Stimulated activated CD8-positive, alpha-beta memory T cell treated with anti-CD3 and anti-CD28 coated beads, Interleukin-2, amount 100 ng/mL, for 48 hours (primary cell): ENCODE measurements at places on chromosomes 5 and 9.

DNA sequence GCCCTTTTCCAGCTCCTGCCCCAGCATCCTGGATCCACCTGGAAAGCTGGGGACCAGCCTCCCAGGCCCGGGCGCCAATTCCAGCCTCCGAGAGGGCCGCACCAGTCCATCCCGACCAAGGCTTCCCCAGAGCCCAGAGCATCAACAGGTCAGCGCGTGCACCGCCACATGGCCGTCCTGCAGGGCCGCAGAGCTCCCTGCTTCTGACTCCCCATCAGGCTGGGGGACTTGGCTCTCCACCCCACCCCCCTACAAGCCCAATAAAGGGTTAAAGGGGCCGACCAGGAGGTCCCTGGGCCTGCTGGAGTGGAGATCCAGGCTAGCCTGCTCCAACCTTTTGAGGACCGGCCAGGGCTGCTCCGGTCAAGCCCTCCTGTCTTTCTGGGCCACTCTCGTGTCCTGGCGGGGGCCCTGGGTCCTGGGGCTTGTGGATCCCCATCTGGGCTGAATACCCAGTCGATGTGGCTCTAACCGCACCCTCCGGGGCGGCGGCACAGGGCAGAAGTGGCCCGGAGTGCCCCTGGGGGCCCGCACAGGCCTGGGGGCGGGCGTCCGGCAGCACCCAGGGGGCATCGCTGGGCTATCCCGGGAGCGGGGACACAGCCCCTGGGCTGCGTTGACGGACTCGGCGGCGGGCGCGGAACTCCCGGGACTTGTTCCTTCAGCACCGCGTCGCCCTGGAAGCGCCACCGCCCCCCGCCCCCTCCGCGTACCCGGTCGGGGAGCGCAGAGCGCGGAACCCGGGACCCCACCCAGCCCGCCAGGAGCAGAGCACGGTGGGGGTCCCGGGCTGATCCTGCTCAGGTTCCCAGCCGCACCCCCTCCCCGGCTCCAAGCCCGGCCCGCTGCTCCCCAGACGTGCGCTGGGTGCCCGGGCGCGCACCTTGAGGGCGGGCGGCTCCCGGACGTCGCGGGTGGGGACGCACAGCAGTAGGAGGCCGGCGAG is 590 bp downstream of the ENTPD2 start:
- no peak for DNase-seq

DNA sequence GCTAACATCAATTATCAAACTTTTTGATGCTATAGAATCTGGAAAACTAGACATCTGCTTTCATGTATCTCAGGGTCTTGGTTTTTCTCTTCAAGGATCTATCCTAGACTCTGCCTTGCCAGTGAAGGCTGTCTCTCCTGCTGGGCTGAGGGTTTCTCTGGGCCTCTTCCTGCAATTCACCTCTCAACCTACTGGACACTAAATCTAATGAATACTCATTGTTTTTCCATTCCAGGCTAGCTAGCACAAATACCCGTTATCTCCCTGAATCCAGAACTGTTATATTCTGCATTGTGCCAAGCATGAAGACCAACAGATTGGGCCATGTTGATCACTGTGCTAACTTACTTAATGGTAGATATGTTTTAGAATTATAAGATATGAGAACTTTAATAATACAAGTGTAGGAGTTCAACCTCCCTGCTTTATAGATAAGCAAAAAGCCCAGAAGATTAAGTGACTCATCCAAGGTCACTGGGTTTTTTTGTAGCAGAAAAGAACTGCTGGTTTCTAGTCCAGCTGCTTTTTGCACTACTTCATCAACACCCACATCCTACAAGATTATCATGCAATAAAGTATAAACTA is 56.5 kb upstream of the RNF38 start:
- DNase-seq = no peak

DNA sequence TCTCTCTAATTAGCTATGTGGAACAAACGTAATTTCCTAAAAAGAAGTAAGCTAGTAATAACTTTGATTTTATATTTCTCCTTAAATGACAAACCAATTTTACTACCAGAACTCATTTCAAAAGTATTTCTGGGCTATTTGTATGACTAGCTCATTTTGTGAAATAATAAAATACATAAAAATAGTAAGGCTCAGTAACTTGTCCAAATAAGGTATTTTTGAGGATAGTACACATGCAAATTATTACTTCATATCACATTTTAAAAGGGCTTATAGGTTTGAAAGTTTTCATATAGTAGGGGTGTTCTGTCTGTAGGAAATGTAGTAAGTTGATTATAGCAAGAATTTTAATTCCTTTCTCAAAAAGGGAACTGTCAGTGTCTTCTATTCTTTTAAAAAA is 26.5 kb downstream of the C9orf85 start:
- no peak for DNase-seq

DNA sequence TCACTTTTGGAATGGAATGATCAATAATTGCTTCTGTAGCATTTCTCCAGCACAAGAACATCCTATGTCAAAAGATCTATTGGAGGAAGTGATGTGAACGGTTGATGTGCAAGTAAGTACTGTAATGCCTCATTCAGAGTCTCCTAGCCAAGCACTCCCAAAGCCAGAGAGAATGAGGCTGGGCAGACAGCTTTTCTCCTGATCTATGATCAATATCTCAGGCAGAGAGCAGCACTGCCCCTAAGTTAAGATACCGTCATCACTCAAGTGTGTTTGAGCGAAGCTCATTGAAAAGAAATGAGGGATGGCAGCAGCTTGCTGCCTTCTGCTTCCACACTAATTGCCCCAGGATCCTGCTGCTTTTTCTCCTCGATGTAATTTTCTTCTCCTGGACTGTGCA is 324.1 kb upstream of the GRAMD2B start:
- DNase-seq = no peak

GRCh38 chr9:12497790-12498189 is 195.4 kb upstream of the TYRP1 start:
- DNase-seq = no peak

DNA sequence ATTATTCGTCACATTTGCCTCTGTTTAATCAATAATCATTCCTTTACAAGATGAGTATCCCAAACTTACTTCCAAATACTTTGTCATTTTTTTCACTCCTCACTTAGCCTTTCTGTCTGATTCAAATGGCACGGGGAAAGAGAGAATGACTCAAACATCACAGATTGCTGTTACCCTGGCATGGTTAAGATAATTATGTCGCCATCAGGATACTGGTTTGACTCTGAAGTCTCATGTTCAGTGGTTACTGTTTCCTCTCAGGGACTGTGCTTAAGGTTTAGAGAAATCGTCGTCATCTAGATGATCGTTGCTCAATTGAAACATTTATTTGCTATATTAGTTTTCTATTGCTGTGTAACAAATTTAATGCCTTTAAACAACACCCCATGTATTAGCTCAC is 45.2 kb upstream of the RAD23B start:
- no peak for DNase-seq

GRCh38 chr9:115650768-115651167 is 502.8 kb upstream of the PAPPA start:
- DNase-seq = no peak

- DNase-seq = no peak
These were observed 283.2 kb downstream of the SH3GL2 start for GRCh38 chr9:17862101-17862500.

- no peak for DNase-seq
These were observed 66.5 kb upstream of the TLX3 start for GRCh38 chr5:171242521-171242920.

DNA sequence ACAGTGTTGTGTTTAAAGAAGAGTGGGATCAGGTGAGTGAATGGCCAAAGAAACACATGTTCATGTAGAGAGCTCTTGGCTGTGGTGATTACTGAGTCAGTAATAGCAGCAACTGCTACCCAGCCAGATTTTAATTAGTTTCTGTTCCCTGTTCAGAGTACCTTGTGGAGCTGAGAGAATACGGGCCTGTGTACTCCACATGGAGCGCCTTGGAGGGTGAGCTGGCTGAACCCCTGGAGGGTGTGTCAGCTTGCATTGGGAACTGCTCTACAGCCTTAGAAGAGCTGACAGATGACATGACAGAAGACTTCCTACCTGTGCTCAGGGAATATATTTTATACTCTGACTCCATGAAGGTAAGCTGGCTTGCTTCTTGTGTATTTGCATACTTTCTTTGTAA is 52.3 kb downstream of the SLC46A2 start:
- no peak for DNase-seq

DNA sequence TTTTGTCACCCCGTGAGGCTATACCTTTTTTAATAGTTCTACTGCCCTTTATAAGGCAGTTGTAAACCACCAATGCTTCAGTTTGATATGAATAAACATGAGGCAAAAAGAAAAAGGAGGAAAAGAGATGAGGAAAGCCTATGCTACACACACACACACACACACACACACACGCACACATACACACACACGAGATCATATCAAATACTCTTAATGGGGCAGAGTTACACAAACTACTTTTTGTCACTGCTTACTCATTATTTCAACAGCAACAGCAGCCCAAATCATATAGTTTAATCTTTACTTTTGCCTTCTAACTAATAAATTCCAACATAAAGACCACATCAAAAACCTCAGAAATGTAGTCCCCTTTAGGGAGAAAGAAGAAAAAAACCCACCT is 116.8 kb upstream of the PAM start:
- DNase-seq = no peak

GRCh38 chr5:150297934-150298595 is 4.6 kb downstream of the ARSI start:
- DNase-seq = no peak

GRCh38 chr5:128836571-128836970 is 128.7 kb upstream of the SLC27A6 start:
- no peak for DNase-seq

- no peak for DNase-seq
These were observed 32.4 kb upstream of the CAST start for GRCh38 chr5:96629774-96630173.

GRCh38 chr9:70561111-70561510 is 146.7 kb upstream of the KLF9 start:
- no peak for DNase-seq

GRCh38 chr5:87770601-87771121 is 357.9 kb upstream of the CCNH start:
- no peak for DNase-seq

GRCh38 chr9:130949188-130950038 is 10.4 kb upstream of the FIBCD1 start:
- DNase-seq = no peak
